Cerebellar nuclear complex (tissue), 1 donor: ENCODE measurements at places on chromosomes 1 and 21.

GRCh38 chr21:38718481-38718880, 87.2 kb upstream of the ETS2 start:
- DNase-seq, result no peak

DNA sequence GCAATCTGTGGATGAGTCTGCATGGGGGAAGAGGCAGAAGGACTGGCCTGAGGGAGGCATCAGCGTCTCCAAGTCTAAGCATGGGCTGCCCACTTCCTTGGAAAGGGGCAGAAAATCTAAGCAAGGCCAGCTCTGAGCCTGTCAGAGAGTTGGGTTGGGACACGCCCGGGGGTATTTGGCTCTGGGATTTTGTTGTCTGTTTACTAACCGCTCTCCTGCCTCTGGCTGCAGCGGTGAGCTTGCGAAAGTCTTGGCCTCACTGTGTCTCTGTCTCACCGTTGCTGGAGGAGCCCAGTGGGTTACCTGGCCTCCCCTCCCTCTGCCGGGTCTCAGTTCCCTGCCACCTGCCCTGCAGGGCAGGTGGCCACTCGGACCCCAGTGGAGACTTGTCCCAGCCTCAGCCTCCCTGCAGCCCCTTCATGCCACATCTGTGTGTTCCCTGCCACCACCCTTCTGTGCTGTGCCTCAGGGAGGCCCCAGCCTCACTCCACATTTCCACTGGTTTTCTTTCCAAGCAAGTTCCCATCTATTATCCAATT, 33.7 kb downstream of the EDN2 start:
- DNase-seq, result no peak

GRCh38 chr1:11634365-11635192, 19.6 kb downstream of the FBXO2 start:
- no peak for DNase-seq

- no peak for DNase-seq
Observed at GRCh38 chr1:115280064-115280463, 58.0 kb downstream of the NGF start.

- no peak for DNase-seq
Observed at GRCh38 chr1:109274533-109275476, 8.1 kb downstream of the PSRC1 start.

DNA sequence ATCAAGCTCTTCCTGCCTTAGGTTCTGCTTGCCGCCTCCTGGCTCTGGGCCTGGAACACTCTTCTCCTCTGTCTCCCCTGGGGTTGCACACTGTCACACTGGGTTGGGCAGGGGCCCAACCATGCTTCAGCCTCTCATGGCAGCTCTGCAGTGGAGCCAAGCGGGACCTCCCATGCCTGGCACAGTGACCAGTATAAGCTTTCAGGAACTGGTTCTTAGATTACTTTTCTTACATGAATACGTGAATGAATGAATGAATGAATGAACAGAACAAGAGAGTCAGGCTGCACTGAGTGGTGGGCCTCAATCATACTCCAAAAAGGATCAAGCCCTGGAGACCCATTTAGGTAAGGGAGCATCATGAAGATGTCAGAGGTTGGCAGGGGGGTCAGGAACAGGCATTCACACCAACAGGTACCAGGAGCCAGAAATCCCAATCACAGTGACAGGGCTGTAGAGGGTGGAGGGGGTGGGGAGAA, 30.8 kb upstream of the TMEM125 start:
- no peak for DNase-seq

DNA sequence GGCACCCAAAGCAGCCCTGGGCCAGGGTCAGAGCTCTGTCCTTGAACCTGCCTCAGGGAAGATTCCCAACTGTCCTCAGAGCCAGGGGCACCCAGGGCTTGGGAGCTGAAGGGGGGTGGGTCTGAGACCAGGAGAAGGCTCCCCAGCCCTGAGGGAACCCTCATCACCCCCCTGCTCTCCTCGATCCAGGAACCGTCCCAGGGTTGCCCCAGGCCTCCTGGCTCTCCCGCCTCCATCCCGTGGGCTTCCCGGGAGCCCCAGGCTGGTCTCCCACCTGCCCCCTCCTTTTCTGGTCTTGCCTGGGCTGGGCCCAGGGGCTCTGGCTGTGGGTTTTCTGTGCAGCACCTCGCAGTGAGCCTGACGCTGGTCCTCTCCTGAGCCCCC, 6.7 kb upstream of the SAMD11 start:
- DNase-seq, result no peak

DNA sequence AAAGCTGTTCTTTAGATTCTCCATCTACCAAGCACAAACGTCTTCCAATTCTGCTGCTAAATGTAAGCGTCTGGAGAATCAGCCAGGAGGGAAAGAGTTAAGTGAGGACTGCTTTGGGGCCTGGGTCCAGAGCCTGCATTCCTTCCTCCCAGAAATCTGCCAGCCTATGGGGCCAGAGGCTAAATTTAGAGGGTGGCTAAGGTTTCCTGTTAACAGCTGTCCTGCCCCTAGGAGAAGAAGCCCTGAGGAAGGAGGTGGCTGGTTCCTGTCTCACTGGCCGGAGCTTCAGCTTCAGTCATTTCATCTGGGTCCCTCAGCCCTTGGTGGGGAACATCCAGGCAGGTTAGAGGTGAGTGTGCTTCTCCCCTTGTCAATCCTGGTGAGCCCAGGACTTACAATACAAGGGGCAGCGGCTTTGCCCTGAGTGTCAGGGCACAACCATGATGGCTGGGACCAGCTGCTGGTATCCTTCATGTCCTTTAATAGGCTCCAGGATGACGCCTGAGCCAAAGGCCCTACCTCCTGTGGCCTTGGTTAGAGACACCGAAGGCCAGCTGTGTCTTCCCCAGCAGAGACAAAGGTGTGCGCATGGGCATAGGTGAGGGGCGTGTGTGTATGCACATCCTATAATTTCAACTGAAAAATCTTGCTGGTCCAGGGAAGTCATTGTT, at the start of gene STYXL2:
STYXL2 (plus strand) TSS at position 230 of the 671 bp plus-strand sequence. CDS start 775 bp downstream, outside the sequence.
- no peak for DNase-seq

DNA sequence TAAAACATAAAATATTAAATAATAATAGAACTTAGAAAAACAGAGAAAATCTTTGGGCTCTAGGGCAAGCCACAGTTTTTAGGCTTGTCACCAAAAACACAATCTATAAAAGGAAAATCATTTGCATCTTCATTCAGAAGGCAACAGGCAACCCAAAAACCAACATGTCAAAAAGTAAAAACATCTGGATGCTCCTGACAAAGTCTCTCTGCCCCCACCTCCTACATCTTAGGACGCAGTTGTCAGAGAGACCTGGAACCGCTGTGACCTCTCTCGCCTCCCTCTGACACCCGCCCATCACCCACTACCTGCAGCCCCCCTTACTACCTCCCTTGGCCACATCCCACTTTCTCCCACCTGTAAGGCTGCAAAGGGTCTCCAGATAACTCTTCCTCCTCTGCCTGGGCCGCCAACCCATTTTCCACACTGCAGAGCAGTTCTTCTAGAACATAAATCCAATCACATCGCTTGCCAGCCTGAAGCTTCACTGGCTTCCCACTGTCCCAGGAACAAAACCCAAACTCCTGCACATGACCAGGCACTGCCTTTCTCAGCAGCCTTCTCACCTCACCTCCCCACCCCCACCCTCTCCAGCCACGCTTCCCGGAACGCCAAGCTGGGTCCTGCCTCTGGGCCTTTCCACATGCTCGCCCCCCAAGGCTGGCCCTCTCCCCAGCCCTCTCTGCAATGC, 14.7 kb downstream of the PRDM15 start:
- no peak for DNase-seq

DNA sequence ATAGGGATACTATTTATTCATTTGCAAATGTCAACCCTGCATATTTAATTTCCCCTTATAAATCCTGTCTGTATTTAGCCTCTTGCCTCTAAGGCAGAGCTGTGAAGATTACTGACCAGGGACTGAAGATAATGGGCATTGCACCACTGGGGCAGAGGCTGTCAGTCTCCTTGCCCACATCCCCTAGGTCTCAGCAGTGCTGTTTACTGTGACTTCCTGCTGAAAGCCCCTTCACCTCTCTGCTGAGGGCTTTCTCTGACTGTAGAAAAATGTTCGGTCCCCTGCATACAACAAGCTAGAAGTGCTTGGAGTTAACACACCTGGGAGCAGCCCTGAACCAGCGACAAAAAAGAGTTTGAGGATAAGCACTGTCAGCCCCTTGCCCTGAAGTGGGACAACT, 28.8 kb downstream of the SLC5A9 start:
- DNase-seq, result no peak

DNA sequence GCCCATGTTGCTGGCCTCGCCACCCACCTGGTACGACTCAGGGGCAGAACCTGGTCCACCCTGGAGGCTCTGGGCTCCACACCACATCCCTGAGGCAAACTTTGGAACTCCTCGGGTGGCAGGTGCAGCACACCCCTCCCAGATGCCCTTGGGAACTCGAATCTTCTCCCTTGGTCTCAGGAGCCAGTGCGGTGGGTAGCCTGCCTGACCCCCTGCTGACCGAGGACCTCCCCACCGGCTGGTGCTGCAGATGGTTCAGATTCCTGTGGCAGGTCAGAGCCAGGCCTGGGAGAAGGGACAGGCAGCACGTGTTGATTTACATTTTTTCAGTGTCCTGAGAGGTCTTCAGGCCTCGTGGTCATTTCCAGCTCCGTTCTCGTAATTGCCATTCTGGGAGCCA, 6.3 kb upstream of the CFAP410 start:
- DNase-seq, result no peak

- DNase-seq, result no peak
Observed at GRCh38 chr21:15627823-15628222, 102.0 kb upstream of the USP25 start.

- no peak for DNase-seq
Observed at GRCh38 chr1:9242338-9242969, 7.9 kb downstream of the H6PD start.

GRCh38 chr1:68308034-68308433, 75.7 kb upstream of the WLS start:
- DNase-seq, result no peak

GRCh38 chr1:98817821-98818220, 156.3 kb downstream of the SNX7 start:
- no peak for DNase-seq

DNA sequence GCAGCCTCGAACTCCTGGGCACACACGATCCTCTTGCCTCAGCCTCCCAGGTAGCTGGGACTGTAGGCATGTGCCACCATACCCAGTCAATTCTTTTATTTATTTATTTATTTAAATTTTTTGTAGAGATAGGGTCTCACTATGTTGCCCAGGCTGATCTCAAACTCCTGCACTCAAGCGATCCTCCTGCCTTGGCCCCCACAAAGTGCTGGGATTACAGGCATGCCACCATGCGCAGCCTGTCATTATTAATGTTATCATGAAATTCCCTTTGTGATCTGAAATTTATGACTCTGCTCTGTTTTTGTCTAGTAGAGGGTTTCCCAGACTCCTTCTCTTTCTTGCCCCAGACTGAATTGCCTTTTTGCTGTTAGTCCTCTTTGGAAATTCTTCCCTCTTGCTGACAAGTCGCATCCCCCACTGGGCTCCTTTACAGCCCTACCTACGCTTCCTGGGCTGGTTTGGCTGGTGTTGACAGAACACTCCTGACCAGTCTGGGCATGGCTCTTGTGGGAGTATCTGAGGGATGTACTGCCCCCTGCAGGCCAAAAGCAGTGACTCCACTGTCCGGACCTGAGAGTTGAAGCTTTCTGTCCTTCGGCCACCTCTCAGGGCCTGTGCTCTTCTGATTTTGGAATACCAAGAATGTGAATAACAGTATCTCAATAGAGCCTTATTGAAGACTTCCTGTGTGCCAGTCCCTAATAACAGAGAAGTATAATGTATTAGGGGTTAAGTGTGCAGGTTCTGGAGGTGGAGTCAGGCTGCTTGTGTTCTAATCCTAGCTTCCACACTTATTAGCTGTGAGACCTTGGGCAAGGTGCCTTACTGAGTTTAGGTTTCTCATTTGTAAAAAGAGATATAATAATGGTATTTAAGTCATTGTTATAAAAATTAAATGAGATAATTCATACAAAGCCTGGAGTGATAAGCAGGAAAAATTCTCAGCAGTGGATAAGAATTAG, 28.2 kb downstream of the TCEANC2 start:
- no peak for DNase-seq

DNA sequence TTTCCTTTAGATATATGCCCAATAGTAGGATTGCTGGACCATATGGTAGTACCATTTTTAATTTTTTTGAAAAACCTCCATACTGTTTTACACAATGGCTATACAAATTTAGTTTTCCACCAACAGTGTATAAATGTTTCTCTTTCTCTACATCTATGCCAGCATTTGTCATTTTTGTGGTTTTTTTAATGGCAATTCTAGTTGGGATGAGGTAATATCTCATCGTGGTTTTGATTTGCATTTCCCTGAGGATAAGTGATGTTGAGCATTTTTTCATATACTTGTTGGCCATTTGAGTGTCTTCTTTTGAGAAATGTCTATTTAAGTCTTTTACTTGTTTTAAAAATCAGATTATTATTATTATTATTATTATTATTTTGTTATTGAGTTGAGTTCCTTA, 35.5 kb downstream of the PLA2G4A start:
- no peak for DNase-seq

- DNase-seq, result no peak
Observed at GRCh38 chr1:67491280-67491679, 61.1 kb upstream of the SERBP1 start.

GRCh38 chr1:53730224-53730865, 8.6 kb downstream of the GLIS1 start:
- DNase-seq, result no peak

DNA sequence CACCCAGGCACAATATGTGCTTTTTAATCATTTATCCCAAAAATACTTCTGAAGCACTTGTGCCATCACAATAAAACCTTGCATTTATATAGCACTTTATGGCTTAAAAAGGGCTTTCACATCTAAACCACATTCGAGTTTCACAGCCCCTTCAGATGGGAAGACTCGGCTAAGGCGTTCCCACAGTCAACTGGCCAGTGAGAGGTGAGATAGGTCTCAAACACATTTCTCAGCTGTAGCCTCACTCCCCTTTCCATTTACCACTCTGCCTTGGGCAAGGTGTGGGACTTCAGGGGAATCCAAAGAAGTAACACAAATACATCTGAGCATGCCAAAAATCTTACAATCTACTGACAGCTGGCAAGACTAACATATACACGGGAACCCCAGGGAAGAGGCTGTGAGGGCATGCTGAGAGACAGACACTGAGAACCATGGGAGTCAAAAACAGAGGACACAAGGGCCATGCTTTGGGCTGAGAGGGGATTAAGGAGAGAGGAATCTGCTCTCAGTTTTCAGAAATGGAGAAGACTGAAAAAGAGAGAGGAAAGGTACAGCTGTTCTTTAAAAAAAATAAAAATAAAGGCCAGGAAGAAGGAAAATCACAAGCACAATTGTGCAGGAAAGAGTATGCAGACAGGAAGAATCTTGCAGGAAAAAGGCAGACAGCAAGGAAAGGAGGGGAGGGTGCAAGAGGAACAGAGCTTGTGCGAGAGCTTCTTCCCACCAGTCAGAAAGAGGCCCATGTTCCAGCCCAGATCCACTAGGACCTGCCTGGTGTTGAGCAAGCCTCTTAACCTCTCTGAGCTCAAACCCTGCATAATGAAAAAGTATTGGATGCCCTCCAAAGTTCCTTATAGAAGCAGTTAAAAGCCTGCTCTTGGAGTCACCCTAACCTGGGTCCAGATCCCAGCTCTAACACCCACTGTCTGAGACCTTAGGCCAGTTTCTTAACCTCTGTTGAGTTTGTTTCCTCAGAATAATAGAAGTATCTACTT, 73.5 kb downstream of the JAK1 start:
- DNase-seq, result no peak
